ENCODE measurements at places on chromosomes 7 and 10.

GRCh38 chr10:42490368-42490767 lies 148.0 kb downstream of the ZNF33B start:
- no peak for DNase-seq

DNA sequence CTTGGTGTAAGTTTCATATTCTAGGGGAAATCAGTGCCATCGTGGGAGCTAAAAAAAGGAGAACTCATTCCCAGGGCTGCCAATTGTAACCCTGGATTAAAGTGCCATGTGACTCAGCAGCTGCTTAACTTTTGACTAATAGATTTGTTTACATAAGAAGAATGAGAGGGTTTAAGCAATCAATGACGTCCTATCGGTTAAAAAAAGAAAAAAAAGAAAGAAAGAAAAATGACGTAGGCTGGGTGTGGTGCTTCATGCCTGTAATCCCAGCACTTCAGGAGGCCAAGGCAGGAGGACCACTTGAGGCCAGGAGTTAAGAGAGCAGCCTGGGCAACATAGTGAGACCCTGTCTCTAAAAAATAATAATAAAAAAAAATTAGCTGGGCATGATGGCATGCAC lies 116.2 kb upstream of the AFAP1L2 start:
- peak; percentile 95 for DNase-seq

DNA sequence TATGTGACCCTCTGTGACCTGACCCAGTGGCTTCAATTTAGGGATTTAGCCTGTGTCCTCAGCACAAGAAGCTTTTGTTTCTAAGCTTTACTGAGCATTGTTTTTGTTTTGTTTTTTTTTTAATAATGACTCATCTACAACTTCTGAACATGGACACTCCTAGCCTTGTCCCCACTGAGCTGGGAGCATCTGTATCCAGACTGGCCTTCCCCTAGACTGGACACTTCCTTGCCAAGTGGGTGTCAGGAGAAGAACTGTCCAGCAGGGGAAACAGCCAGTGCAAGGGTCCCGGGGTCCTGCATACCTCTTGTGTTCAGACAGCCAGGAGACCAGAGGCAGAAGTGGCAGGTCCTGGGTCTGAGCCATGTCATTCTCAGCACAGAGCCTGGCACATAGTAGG lies 108.6 kb downstream of the TMEM130 start:
- DNase-seq, result no peak

GRCh38 chr10:124562425-124563060 lies 100.9 kb downstream of the LHPP start:
- DNase-seq, result peak; percentile 79

DNA sequence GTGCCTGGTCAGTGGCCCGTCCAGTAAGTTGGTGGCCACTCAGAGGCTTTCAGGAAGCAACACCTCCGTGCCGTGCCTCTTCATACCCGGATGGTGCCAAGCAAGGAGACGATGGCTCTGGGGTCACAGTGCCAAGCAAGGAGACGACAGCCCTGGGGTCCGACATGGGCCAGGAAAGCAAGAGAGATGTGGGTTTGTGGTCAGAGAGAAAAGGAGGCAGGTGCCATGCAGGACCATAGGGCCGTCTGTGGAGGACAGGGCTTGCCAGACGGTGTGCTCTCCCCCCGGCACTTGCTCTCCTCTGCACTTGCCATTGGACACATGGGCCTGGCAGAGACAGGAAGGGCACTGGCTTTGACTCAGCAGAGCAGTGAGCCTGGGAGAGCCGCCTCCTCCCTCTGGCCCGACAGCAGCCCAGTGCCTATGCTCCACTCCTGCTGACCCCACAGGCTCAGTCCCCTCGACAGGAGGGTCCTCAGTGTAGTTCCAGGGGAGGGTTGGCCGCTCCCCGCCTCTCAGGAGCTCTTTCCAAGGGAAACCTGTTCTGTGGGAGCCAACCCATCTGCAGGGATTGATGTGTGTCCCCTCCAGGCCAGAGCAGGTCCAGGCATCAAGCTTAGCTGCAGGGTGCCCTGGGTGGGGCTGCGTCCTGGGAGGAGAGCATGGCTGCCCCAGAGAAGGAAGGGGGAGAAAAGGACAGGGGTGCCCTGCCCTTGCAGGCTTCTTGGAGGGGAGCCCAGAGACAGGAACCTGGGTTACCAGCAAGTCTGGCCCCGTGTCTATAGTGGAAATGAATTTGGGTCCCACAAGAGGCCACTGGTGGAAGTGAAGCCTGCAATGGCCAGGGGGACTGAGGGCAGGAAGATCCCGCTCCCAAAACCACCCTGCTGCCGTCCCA lies 7.6 kb upstream of the CALML5 start:
- DNase-seq, result no peak

DNA sequence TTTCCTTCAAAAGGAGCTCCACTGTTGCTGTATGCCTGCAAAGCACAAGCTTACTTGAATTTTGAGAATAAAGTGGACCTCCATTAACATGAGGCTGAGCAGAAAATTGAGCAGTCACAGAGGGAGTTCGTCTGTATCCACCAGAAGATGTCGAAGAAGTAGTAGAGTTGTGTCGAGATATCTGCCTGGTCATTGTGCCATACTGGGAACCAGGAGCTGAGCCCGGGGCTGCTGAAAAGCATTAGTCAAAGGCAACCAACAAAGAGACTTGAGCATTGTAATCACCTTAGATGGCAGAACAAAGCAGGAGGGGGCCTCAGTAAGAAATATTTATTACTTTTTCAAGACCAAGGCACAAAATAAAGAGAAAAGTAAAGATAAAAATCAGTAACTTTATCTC lies 61.5 kb downstream of the PDSS1 start:
- DNase-seq, result no peak

GRCh38 chr10:124544711-124545110 lies 83.1 kb downstream of the LHPP start:
- DNase-seq, result no peak

GRCh38 chr10:93604146-93604545 lies 3.1 kb upstream of the RBP4 start:
- DNase-seq, result no peak

GRCh38 chr10:49417311-49418052 lies 21.6 kb upstream of the DRGX start:
- no peak for DNase-seq

GRCh38 chr10:120508393-120508792 lies 51.4 kb downstream of the PLPP4 start:
- DNase-seq, result peak; percentile 30

GRCh38 chr10:3995302-3996210 lies 210.5 kb upstream of the KLF6 start:
- DNase-seq, result peak; percentile 83
